ENCODE measurements at places on chromosomes 1 and 21.

DNA sequence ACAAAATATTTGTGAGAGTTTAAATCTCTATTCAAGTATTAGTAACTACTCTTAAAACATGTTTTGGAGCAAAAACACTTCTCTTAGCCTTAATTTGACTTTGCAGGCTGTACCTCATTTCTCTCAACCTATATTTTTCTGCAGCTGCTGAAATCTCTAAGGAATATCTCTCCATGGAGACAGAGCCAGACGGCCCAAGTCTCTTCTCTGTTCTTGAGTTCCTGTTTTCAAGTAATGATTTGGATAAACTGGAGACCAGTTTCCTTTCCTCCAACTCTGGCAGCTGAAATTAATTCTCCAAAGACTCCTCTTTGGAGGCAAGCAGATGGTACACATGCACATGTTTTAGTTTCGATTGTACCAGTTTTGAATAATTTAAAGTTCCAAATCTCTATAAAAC is 659.7 kb upstream of the NEGR1 start:
- no peak for DNase-seq

DNA sequence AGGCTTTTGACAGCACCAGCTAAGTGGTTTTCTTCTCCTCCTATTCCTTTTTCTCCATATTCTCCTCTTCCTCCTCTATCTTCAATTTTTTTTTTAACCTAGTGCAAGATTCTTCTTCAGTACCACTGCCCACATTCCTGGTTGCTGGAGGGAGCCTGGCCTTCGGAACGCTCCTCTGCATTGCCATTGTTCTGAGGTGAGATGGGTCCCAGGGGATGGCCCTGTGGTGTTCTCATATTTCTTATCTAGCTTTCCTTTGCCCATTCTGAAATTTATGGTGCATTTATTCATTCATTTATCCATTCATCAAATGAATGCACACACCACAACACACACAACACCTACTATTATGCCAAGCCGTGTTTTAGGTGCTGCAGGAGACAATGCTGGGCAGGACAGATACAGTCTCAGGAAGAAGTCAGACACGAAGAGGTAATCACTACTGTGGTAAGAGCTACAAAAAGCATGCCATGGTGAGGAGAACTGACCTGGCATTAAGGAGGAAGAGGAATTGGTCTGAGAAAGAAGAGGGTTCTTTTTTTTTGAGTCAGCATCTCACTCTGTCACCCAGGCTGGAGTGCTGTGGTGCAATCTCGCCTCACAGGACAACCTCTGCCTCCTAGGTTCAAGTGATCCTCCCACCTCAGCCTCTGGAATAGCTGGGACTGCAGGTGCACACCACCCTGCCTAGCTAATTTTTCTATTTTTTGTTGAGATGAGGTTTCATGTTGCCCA is 47.5 kb upstream of the TDRD10 start:
- DNase-seq, result no peak

DNA sequence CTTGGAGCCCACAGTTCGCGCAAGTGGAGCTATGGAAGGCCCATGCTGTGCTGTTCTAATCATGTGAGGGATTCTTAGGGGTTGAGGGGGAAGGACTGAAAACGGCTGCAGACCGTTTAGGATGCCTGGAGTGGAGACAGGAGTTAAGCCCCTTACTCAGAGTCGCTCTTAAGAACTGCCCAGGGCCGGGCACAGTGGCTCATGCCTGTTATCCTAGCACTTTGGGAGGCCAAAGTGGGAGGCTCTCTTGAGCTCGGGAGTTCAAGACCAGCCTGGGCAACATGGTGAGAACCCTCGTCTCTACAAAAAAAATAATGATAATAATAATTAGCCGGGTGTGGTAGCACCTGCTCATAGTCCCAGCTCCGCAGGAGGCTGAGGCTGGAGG is 1.1 kb downstream of the ZNF672 start:
- DNase-seq, result no peak

GRCh38 chr1:207077470-207078377 is 10.9 kb upstream of the C4BPB start:
- DNase-seq, result no peak

- no peak for DNase-seq
Observed at GRCh38 chr1:232249861-232250777, 379.8 kb downstream of the SIPA1L2 start.

DNA sequence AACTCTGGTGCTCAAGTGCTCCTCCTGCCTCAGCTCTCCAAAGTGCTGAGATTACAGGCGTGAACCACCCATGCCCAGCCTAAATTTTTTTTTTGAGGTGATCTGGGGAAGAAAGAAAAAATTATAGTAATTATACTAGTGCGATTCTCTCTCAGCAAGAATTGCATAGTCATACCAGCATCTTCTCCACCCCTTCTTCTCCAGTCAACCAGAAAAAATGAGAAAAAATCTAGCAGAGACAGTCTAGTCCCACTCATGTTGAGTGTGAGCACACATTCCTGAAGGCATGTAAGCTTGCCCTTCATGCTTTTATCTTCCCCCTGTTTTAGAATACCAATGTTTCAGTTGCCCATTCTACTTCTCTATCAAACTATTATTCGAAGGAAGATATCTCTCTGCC is 207.6 kb downstream of the S1PR1 start:
- DNase-seq, result no peak

DNA sequence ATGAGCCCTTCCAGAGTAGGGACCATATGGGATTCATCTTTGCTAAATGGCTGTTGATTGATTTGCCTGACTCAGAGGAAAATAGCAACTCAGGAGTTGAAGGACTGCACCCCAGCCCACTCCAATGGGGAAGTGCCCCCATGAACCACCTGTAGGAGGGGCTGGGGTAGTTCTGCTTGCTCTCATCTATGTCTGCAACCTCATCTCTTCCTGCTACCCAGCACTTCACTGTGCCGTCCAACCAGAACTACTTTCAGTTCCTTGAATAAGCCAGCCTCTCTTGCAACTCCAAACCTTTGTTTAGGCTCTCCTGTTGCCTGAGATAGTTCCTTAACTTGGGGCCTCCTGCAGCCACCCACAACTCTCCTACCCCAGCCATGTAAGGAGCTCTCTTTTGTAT is 26.6 kb downstream of the BEND5 start:
- DNase-seq, result no peak

- DNase-seq, result no peak
Observed at GRCh38 chr1:154844297-154844681, 25.8 kb downstream of the KCNN3 start.

DNA sequence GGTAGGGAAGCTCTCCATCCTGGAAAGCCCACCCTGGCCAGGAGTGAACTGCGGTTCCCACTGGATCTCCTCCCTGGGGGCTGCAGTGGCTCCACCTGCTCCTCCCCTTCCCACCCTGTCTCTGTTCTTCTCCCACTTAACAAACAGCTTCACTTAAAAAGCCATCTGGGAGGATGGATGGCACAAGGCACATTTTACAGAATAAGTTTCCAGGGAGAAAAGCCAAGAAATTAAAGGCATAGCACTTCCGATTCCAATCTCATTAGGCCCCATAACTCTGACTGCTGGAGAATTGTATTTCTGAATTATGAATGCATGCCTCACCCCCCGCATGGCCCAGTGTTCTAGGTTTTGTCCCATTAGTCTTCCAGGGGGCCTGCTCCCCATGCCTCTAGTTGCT is 718.3 kb downstream of the PTPRU start:
- DNase-seq, result no peak

GRCh38 chr1:184326278-184326677 is 60.6 kb upstream of the C1orf21 start:
- no peak for DNase-seq

- no peak for DNase-seq
Observed at GRCh38 chr1:184493987-184494388, 107.2 kb downstream of the C1orf21 start.

DNA sequence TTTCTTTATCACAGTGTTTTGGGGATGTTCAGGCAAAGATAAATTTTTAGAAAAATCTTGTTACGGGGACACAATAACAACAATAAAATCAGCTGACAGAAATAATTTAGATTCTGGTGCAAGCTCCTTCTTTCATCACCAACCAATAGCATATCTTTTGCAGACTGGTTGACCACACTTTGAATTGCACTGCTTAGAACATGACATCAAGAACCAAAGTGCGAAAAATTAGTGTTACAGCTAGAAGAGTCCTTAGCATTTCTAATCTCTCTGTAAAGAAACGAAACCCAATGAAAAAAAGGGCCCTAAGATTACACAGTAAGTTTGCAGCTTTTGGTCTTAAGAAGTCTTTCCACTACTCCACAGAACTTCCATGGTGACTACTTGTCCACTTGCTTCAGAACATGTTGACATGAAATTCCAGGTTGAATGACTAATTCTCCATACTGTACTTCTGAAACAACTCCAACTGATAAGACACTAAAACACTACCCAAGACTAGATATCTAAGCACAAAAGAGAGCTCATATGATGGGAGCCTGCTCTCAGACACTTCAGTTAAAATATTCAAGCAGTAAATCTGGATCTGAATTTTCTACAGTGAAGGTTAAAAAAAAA is 31.3 kb downstream of the XKR8 start:
- DNase-seq, result no peak

- no peak for DNase-seq
Observed at GRCh38 chr1:7518411-7518810, 252.7 kb upstream of the VAMP3 start.

DNA sequence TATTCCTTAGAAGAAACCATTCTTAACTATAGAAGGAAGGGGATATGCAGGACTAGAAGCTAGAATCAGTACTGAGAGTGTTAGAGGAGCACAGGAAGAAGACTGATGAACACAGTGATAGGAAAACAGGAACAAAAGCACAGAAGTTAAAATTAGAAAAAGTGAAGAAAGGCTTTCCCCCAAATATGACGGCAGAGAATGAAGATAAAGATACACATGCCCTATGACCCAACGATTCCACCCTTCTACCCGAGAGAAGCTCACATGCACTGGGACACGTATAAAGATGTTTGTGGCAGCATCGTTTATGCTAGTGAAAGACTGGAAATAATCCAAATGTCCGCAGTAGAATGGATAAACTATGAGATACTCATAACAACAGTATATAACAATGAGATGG is 74.2 kb downstream of the DTL start:
- DNase-seq, result no peak

GRCh38 chr1:173870252-173871075 is 2.3 kb downstream of the ZBTB37 start:
- DNase-seq, result no peak

- DNase-seq, result no peak
Observed at GRCh38 chr1:208603721-208604120, 359.5 kb upstream of the PLXNA2 start.

DNA sequence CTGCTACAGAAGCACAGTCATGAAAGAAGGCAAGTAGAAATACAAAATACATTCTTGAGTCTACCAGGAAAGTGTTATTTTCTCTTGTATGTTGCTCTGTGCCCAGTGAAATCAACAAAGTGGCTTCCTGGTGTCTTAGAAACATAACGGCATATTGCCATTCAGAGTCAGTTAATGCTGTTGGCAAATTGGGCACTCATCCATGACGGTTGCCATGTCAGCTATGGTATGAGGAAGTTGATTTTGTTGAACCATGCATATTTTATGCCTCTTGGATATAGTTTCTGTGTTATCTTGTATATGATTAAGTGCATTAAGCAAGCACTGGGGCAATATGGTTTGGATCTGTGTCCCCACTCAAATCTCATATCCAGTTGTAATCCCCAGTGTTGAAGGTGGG is 153.1 kb upstream of the CXADR start:
- DNase-seq, result no peak

DNA sequence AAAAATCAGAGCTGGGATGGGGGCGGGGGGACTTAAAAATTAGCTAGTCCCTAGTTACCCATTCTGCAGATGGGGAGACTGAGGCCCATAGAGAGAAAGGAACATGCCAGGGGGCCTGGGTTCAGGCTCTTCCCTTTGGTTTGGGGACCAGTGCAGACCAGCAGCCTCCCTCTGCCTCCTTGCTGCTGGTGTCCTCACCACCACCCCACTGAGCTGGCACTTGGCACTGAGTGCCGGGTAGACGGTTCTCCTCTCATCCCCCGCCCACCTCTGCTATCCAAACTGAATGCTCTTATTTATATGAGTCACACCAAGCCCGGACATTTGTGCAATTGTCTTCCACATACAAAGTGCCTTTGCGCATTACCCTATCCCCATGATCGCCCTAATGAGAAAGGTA is 39.2 kb downstream of the CAMK2N1 start:
- no peak for DNase-seq

DNA sequence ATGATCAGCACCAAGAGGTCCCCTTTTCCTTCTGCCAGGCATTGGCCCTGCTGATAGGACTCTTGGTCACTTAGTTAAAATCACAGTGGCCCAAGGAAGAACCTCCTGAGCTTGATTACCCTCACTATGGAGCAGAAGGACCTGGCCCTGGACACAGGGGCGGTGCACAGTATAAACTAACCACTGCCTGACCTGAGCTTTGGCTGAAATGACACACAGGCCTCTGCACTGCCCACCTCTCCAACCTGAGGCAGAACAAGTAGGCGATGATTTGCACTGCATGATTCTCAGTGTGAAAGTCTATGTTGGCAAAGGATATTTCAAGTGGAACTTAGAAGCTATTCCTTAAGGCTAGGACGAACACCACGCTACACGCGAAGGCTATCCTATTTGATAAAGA is 48.5 kb downstream of the CAPN2 start:
- DNase-seq, result no peak

DNA sequence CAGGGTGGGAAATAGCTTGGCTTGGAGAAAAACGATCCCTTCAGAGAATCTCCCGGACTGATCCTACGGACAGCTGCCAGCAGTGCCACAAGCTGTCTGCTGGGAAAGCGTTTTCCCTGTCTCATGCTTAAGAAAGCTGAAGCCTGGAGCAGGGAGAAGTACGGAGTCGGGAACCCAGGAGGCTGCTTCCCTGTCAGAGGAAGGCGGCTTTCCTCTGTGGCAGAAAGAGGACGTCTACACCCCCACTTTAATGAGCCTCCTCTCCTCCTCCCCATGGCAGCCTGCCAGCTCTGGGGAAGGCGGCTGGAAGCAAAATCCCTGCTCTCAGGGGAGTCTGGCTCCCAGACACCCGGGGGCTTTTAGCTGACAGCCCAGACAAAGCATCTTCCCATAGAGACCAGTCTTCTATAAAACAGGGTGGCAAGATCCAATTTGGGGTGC is 7.3 kb downstream of the KIF21B start:
- DNase-seq, result no peak

DNA sequence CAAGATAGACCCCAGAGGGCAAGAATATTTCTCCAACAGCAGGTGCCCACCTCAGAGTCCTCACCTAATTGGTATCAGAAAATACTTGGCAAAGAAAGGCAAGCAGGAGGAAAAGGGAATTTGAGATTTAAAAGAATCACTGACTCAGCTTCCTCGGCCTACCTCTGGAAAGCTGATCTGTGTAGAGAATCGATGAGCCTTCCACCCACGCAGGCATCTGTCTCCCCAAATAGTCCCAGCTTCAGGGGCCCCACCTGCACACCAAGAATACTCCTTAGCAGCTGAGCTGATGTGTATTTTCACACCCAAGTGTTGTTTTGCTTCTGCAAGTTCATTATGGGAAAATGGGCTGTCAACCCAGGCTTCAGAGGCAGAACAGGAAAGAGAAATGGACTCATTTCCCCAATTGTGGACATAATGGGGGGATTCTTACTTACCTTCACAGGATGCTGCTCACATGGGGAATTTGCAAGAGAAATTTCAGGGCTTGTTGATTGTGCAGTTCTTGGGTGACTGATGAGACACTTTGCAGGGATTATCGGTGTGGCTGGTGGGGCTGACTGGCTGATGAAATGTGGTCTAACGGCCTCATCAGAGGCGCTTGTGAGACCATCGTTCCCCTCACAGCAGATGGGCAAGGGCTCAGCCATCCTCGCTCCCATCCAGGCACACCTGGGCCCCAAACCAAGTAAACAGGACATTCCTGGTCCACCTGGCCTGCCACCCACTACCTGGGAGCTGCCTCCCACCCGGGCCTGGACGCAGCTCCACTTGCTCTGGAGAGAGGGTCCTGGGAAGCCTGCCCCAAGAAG is 436.3 kb downstream of the PTPRU start:
- no peak for DNase-seq

- no peak for DNase-seq
Observed at GRCh38 chr21:42900446-42900845, 7.3 kb downstream of the NDUFV3 start.
